ENCODE measurements at places on chromosomes 16 and 17. TPM values are rescaled to one million over a fixed set of nuclear protein-coding genes. Genes with fewer than 3 reads are reported as not detected.

DNA sequence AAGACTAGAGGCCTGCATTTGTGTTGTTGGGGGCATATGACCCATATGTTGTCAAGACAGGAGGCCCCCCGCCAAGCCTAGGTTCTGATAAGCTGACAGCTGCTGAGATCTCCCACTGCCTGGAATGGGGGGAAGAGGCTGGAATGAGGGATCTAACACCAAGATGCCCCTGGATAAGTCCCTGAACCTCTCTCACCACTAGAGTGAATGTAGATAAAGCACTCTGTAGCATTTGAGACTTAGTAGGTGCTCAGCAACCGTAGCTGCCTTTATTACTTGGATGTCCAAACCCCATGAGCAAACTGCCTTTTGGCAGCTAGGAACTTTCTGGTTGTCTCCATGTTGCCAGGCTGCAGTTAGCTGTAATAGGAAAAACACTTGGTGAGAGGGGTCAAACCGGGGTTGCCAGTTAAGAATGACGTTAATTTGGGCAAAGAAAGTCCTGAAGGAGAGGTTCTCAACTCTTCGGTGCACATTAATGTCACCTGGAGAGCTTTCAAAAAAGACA is 4.4 kb upstream of the RASL10B start:
- H3K4me1 ChIP-seq, result peaks cover 7% of the 10 kb centered on the region
- H3K27ac ChIP-seq, result no peak overlapping the region
- H3K36me3 ChIP-seq, result no peaks in the 10 kb centered on the region
- H3K27me3 ChIP-seq, result no peaks in the 10 kb centered on the region

DNA sequence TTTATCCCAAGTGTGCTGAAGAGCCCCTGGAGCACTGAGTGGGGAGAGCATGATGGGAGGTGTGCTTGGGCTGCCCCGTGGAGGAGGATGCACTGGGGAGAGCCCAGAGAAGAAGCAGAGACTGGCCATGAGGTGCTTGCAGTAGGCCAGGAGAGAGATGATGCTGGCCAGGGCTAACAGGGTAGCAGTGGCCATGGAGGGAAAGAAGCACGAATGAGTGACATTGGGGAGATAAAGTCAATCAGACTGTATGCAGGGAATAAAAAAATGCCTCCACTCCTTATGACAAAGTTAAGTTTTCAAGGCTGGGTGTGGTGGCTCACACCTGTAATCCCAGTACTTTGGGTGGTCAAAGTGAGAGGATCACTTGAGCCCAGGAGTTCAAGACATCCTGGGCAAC is 5.4 kb upstream of the TMEM220 start:
- no peaks in the 10 kb centered on the region for H3K36me3 ChIP-seq
- no peak overlapping the region for H3K4me3 ChIP-seq
- H3K4me1 ChIP-seq, result no peaks in the 10 kb centered on the region
- no peaks in the 10 kb centered on the region for H3K27me3 ChIP-seq
- no peak overlapping the region for H3K27ac ChIP-seq

- no peaks in the 10 kb centered on the region for H3K36me3 ChIP-seq
- H3K4me3 ChIP-seq, result no peak overlapping the region
- no peak for DNase-seq
Observed at GRCh38 chr16:46673320-46674013, 15.5 kb downstream of the VPS35 start.

Gene P2RX1
- total RNA-seq, result 2.6 TPM

- no peaks in the 10 kb centered on the region for H3K4me1 ChIP-seq
- no peak overlapping the region for H3K27ac ChIP-seq
- no peak for DNase-seq
- no peaks in the 10 kb centered on the region for H3K27me3 ChIP-seq
Observed at GRCh38 chr17:34163646-34164045, 91.4 kb upstream of the CCL2 start.

Gene SLC16A6
- total RNA-seq, result not detected

DNA sequence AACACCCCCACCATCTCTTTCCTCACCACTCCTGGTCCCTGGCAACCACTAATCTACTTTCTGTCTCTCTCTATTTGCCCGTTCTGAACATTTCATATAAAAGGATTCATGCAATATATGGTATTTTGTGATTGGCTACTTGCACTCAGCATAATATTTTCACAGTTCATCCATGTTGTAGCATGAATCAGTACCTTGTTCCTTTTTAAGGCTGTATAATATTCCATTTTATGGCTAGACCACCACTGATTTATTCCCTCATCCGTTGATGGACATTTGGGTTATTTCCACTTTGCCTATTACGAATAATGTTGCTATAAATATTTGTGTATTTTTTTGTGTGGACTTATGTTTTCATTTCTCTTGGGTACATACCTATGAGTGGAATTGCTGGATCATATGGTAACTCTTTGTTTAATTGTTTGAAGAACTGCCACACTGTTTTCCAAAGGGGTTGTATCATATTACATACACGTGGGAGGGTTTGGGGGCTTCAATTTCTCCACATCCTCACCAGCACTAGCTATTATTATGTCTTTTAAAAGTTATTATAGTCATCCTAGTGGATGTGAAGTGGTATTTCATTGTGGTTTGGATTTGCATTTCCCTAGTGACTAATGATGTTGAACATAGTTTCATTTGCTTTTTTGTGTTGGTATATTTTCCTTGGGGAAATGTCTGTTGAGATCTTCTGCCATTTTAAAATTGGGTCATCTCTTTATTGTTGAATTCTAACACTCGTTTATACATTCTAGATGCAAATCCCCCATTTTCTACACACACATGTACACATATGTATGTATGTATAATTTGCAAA is 26.3 kb downstream of the SEC14L5 start:
- no peaks in the 10 kb centered on the region for H3K4me1 ChIP-seq
- H3K4me3 ChIP-seq, result no peak overlapping the region
- H3K27me3 ChIP-seq, result no peaks in the 10 kb centered on the region
- no peak for DNase-seq

- H3K27me3 ChIP-seq, result no peaks in the 10 kb centered on the region
- no peak for DNase-seq
- no peak overlapping the region for H3K27ac ChIP-seq
- no peak overlapping the region for H3K4me3 ChIP-seq
Observed at GRCh38 chr17:47301161-47301560, 22.6 kb upstream of the EFCAB13 start.

Gene ASPHD1
- 0.61 TPM for total RNA-seq

DNA sequence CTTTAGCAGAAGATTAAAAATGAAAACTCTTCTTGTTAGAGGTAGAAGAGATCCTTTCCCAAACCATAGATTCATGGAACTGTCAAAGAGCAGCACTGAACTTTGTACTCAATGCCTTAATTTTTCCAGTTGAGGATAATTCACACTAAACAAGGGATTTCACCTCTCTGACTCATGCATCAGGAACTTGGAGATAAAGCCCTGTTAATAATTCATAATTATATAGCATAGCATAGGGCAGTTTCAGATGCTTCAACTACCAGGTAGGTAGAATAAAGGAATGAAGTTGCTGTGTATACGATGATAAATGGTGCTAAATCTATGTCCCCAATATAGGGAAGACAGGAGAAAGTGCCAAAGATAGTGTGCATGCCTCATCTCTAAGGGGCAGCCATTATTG is 450.4 kb downstream of the MAF start:
- H3K4me3 ChIP-seq, result no peak overlapping the region
- H3K4me1 ChIP-seq, result no peaks in the 10 kb centered on the region
- H3K27me3 ChIP-seq, result no peaks in the 10 kb centered on the region
- H3K27ac ChIP-seq, result no peak overlapping the region
- H3K36me3 ChIP-seq, result no peaks in the 10 kb centered on the region
- no peak for DNase-seq

- peaks cover 4% of the 10 kb centered on the region for H3K4me1 ChIP-seq
- H3K27ac ChIP-seq, result no peak overlapping the region
- no peak for DNase-seq
- H3K27me3 ChIP-seq, result peaks cover 19% of the 10 kb centered on the region
- no peak overlapping the region for H3K4me3 ChIP-seq
- H3K36me3 ChIP-seq, result no peaks in the 10 kb centered on the region
Observed at GRCh38 chr16:159136-159849, 6.5 kb upstream of the HBM start.

Gene DPEP2NB
- not detected for total RNA-seq

DNA sequence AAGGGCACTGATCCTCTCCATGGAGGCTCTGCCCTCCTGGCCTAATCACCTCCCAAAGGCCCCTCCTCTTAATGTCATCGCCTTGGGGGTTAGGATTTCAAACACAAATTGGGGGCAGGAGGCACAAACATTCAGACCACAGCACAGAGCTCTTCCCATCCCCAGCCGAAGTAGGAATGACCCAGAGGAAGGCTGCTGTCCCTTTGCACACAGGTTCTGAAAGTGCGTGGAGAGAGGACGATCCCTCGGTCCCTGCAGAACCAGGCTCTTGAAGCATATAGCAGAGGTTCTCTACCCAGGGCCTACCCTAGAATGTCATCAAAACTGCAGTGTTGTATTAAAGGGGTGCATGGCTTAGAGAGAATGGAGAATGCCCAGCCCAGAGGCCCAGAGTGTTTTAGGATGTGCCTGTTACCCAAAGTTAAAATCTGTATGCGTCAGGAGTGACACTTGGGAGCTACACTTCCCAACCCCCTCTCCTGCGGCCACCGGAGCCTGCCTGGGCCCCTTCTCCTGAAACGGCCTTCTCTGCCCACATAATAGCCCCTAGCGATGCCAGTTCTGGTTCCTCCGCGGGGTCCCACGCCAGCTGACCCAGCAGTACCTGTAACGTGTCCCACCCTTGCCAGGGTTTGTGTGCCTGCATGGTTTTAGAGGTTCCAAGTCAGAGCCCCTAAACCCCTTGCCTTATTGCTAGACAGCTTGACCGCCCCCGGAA is 159.5 kb upstream of the CACNG5 start:
- DNase-seq, result no peak
- peaks cover 9% of the 10 kb centered on the region for H3K4me1 ChIP-seq
- no peak overlapping the region for H3K4me3 ChIP-seq
- H3K27me3 ChIP-seq, result no peaks in the 10 kb centered on the region

Gene KRTAP4-9
- not detected for total RNA-seq

DNA sequence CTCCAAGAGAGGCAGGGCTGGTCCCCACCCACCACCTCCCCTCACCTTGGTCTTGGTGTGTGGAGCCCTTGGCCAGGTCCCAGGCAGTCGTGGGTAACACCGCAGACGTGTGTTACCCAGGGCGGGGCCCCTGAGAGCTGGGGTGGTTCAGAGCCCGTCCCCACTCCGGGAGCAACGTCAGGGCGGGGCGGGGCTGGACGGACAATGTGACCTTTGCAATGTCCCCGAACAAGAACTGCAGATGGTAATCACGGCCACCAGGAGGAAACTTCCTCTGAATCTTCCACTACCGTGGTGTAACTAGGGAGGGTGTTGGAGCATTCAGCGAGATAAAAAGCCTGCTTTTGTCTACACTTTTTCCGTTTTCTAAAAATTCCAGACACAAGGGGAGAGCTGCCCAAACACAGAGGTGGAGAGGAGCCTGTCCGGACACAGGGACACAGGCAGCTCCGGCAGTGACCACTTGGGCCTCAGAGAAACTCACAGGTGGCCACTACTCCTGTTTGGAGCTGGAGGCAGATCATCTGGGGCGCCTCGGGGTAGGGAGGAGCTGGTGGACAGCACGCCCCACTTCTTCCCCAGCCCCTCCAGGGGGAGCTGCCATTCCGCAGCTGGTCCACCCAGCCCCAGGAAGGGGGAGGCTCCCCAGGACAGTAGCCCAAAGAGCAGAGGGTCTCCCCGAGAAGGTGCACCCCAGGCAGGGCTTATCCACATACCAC is 14.2 kb upstream of the SLC38A10 start:
- DNase-seq, result peak; percentile 76
- no peaks in the 10 kb centered on the region for H3K36me3 ChIP-seq
- H3K27ac ChIP-seq, result peak overlapping the region; percentile 59

Gene TP53TG3
- not detected for total RNA-seq

GRCh38 chr16:54582631-54583250 is 296.2 kb upstream of the IRX3 start:
- no peak overlapping the region for H3K4me3 ChIP-seq
- H3K27ac ChIP-seq, result no peak overlapping the region
- no peaks in the 10 kb centered on the region for H3K4me1 ChIP-seq
- DNase-seq, result no peak
- no peaks in the 10 kb centered on the region for H3K27me3 ChIP-seq
- no peaks in the 10 kb centered on the region for H3K36me3 ChIP-seq

- no peak for DNase-seq
- H3K36me3 ChIP-seq, result no peaks in the 10 kb centered on the region
- H3K4me3 ChIP-seq, result peak overlapping the region; percentile 72
- H3K4me1 ChIP-seq, result no peaks in the 10 kb centered on the region
- H3K27ac ChIP-seq, result peak overlapping the region; percentile 85
Observed at GRCh38 chr16:67936880-67937605, 393 bp upstream of the PSMB10 start.

DNA sequence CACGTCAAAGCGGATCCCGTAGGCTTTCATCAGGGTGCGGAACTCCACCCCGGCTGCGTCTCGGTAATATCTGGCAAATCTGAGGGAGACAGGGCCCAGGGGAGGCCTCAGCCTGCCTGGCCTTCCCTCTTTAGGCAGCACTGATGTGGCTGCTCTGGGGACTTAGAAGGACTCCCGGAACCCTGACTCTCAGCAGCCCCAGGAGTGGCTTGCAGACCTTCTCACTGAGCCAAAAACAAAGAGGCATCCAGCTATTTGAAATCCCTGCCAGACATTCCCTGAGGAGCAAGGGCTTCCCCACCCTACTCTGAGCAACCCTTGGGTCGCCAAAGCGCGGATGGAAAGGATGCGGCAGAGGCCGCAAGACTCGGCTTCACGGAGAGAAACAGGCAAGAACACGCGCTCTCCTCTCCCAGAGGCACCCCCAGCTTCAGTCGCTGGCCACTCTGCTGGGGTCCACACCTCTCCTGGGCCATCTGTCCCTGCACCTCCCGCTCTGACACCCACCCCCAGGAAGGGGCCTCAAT is 7.9 kb downstream of the P2RX5 start:
- H3K27me3 ChIP-seq, result peaks cover 5% of the 10 kb centered on the region
- no peaks in the 10 kb centered on the region for H3K36me3 ChIP-seq
- no peak overlapping the region for H3K27ac ChIP-seq
- no peak for DNase-seq
- no peak overlapping the region for H3K4me3 ChIP-seq
- no peaks in the 10 kb centered on the region for H3K4me1 ChIP-seq

- H3K27me3 ChIP-seq, result no peaks in the 10 kb centered on the region
- no peaks in the 10 kb centered on the region for H3K4me1 ChIP-seq
- H3K36me3 ChIP-seq, result no peaks in the 10 kb centered on the region
- no peak for DNase-seq
- H3K27ac ChIP-seq, result no peak overlapping the region
Observed at GRCh38 chr17:74408262-74408661, 23.6 kb upstream of the GPRC5C start.

GRCh38 chr17:83053739-83054451 is 25.5 kb upstream of the METRNL start:
- H3K36me3 ChIP-seq, result no peaks in the 10 kb centered on the region
- no peak overlapping the region for H3K4me3 ChIP-seq
- H3K27ac ChIP-seq, result peak overlapping the region; percentile 81
- H3K4me1 ChIP-seq, result peaks cover 4% of the 10 kb centered on the region
- peak; percentile 67 for DNase-seq

Gene HOXB13
- total RNA-seq, result not detected

- no peak overlapping the region for H3K27ac ChIP-seq
- H3K4me3 ChIP-seq, result no peak overlapping the region
- no peaks in the 10 kb centered on the region for H3K4me1 ChIP-seq
- no peak for DNase-seq
Observed at GRCh38 chr17:77045441-77046041, 95.2 kb upstream of the SEC14L1 start.

Gene KCNH6
- not detected for total RNA-seq

Gene KRT15
- total RNA-seq, result not detected

Gene NOG
- total RNA-seq, result not detected

Data from uterus (tissue), 4 donors.